ENCODE measurements at places on chromosomes 16 and 17.
A peak's percentile ranks its signal among the peaks of the same experiment; 100 is the strongest.

- no peak for DNase-seq
These were observed 22.6 kb downstream of the NACA2 start for GRCh38 chr17:61568219-61569072.

DNA sequence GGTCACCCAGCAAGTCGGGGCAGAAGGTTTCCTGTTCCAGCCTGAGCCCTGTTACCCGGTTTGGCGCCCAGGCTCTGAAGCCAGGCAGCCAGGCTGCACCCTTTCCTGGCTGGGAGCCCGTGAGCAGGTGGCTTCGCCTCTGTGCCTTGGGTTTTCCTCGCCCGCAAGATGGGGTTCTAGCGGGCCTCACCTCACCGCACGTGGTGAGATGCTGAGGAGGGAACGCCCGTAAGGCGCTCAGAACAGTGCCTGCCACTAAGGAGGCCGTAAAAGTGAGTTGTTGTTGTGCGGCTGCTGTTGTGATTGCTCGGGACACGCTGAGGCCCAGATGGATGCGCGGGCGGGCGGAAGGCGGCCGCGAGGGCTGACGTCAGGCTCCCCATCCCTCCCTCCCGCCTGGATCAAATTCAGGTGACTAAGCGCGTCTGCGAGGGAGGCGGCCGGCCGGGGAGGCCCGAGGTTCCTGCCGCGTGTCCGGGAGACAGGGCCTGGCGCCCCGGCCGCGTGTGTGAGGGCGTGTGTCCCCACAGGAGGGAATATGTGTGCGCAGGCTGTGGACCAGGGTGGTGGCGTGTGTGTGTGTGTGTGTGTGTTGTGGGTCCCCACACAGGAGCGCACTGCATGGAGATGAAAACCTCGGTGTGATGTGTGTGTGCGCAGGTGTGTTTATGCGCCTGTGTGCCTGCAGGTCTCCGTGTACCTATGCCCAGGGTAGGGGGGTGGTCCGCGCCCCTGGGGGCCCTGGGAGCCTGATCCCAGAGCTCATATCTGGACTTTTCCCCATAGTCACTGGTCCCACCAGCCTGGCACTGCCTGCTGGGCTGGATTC, 4.3 kb downstream of the CAMKK1 start:
- DNase-seq = peak; percentile 53

- no peak for DNase-seq
These were observed 67.1 kb upstream of the NLK start for GRCh38 chr17:27975146-27976011.

DNA sequence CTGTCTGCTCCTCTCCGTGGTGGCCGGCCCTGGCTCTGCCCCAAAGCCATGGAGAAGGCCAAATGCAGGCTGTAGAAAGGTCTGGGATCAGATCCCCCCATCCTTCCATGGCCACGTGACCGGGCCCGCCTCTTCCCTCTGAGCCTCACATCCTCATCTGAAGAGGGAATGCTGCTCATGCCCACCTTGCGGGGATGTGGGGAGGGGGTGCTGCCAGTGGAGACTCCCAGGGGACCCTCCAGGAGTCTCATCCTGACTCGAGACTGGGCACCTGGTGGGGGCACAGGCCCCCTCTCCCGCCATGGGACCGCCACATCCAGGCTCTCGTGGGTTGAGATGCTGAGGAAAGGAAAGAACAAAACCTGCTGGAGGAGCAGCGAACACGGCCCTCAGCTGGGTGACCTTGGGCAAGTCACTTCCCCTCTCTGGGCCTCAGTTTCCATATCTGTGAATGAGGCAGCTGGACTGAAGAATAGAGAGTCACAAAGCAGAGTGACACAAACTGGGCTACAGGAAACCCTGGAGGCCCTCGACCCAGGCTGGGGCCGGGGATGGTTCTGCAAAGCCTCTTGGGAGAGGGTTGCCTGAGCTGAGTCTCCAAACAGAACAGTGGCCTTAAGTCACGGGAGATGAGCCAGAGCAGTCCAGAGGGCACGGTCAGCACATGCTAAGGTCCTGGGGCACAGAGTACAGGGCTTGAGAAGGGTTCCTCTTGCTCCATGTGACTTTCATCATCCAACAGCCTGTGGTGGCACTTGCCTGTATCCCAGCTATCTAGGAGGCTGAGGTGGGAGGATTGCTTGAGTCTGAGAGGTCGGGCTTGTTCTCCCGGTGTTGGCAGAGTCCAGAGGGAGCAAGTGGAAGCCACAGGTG, 30.1 kb downstream of the SOCS1 start:
- no peak for DNase-seq

- no peak for DNase-seq
These were observed 199.1 kb downstream of the KATNIP start for GRCh38 chr16:27748868-27749546.

- no peak for DNase-seq
These were observed 3.5 kb downstream of the LIMD2 start for GRCh38 chr17:63696381-63696961.

DNA sequence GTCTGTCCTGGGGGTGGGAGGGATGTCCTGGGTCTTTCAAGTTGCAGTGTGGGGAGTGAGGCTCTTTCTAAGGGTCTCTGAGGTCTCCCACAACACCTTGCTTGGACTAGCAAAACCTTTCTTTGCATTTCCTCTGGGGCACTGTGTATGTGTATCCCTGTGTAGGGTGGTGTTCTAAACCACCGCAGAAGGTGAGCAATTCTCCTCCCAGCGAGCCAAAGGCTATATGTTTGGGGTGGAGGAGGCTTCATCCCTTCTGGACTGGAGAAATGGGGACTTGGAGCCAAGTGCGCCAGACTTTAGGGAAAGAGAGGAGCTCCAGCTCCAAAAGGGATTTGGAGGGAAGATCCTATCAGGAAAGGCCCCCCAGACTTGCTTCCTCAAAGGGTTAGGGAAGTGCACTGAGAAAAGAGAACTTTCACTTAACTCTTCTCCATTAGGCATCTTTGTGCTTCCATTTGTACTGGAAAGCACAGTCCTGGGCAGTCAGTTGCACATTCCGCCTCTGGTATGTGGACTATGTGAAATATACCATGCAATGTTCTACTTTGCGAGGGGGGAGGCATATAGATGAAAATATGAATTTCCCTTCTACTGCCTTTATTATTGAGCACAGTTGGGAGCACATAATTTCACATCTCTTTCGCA, 18.9 kb upstream of the HOXB9 start:
- no peak for DNase-seq

- DNase-seq = peak; percentile 60
These were observed 54.4 kb upstream of the PABPN1L start for GRCh38 chr16:88920618-88921590.

DNA sequence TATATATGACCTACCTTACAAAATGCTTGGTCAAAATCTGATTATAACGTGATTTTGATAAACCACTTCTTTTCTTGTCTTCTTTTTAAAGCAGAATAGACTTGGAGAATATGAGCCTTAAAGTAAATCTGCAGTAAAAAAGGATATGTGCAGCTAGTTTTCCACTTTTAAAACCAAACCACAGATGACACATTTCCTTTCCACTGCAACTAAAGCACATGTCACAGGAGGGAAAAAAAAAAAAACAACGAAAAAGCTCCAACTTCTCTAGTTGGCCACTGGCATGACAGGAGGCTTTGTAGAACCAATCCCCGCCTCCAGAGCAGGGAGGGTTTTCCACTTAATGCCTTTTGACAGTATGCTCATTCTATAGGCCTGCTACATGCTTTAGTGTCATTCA, at the start of gene EVI2A:
Gene EVI2A, minus strand, starts transcription at position 142 of the 400 bp plus-strand sequence. CDS start 2,609 bp downstream, outside the sequence.
- peak; percentile 29 for DNase-seq

DNA sequence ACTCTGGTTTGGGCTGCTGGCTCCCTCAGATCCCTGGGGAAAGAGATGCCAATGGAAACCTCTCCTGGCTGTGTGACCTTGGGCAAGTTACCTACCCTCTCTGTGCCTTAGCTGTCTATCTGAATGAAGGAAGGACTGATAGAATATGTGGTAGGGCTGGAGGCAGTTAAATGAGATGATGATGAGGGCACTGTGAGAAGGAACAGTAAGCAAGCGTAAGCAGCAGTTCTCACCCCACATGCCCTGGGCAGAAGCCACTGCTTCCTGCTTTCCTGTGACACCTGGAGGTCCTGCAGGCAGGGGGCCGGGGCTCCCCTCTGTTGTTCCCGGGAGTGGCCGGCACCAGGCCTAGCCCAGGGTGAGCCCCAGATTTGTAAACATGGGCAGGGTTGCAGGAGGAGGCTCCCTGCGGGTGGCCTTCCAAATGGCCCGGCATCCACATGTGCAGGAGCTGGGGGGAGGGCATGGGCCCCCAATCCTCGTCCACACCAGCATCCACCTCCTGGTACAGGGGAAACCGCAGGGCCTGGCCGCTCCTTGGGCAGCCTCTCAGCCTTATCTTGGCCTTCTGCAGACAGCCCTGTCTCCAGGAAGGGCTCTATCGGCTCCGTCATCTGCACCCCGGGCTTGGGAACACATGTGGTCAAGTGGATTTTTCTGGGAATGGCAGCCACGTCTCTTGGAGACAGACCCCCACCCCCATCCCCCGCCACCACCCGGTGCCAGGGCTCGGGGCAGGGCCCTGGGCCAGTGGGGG, 235.6 kb upstream of the GSE1 start:
- DNase-seq = no peak

- no peak for DNase-seq
These were observed 532.9 kb downstream of the MAF start for GRCh38 chr16:79067600-79067999.

DNA sequence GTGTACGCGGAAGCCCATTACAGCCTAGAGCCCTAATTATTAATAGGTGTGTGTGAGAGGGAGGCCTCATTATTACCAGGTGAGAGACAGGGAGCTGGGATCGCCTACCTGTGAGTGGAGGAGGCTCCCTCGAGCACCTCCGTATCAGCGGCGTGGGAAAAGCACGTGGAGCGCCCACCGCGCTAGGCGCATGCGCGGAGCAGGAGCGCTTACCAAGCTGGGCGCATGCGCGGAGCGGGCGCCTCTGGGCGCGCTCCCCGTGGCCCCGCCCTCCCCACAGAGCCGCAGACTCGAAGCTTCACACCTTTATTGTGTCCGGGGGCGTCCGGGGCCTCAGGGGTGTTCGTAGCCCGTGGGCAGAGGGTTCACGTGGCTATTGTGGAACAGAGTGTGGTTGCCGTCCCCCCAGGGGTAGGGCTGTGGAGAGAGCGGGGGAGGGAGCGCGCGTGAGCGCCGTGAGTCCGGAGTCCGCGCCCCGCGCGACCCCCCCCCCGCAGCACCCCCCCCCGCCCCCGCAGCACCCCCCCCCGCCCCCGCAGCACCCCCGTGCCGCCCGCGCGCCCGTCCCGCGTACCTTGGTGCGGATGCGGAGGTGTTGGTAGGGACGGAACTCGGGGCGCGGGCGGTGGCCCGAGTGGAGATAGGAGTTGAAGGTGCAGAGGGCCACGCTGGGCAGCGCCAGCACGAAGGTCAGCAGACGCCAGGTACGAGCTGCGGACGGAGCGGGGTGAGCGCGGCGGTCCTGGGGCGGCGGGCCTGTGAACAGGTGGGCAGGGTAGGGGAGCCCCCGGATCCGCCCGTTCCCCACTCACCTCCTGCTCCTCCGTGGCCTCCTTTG, 500 bp downstream of the COX6A2 start:
- peak; percentile 16 for DNase-seq

GRCh38 chr17:5669191-5669590, 84.9 kb upstream of the NLRP1 start:
- no peak for DNase-seq

GRCh38 chr17:29592850-29593551, at the start of gene ANKRD13B:
Gene ANKRD13B (plus strand): TSS chr17:29593132. CDS start chr17:29593622, 490 bp downstream.
- DNase-seq = no peak

GRCh38 chr16:3776316-3776715, 59.0 kb upstream of the TRAP1 start:
- DNase-seq = no peak

- DNase-seq = no peak
These were observed 25.4 kb downstream of the B9D1 start for GRCh38 chr17:19336938-19337711.

GRCh38 chr16:46658925-46659324, 30.1 kb downstream of the VPS35 start:
- DNase-seq = no peak

DNA sequence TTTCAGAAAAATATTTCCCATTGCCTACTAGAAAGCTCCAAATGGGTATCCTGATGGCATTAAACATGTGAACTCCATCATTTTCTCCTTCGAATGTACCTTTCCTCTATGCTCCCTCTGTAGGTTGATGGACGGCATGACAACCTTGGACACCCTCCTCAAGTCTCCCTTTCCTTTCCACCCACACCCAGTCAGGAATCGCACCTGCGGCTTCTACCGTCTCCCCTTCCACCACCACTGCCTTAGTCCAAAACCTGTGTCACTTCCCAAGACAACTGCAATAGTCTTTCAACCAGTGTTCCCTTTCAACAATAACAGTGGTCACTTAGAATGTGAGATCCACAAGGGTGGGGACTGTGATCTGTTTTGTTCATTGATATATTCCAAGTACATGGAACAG, 233.1 kb upstream of the AXIN2 start:
- DNase-seq = no peak

GRCh38 chr17:78364436-78365281, 4.8 kb upstream of the SOCS3 start:
- no peak for DNase-seq

- DNase-seq = peak; percentile 51
These were observed 94.2 kb downstream of the NTN1 start for GRCh38 chr17:9115214-9116191.

GRCh38 chr17:74839990-74840852, 19.5 kb downstream of the GRIN2C start:
- DNase-seq = no peak

- DNase-seq = no peak
These were observed 22.4 kb downstream of the C17orf75 start for GRCh38 chr17:32319548-32319905.

GRCh38 chr17:29561554-29562517, 5.0 kb downstream of the ABHD15 start:
- no peak for DNase-seq

GRCh38 chr16:5062790-5063765, 2.7 kb downstream of the C16orf89 start:
- DNase-seq = no peak

All from forelimb muscle (tissue), 1 donor.